ENCODE measurements at places on chromosomes 7 and 10.

DNA sequence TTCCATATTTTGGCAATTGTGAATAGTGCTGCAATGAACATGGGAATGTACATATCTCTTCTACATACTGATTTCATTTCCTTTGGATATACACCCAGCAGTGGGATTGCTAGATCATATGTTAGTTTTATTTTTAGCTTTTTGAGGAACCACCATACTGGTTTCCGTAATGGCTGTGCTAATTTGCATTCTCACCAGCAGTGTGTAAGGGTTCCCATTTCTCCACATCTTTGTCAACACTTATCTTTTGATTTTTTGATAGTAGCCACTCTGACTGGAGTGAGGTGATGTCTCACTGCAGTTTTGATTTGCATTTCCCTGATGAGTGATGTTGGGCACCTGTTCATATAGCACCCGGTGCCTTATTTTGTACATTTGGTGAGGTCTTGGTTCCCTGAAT, 519.6 kb downstream of the REEP3 start:
- no peak for DNase-seq

- no peak for DNase-seq
These were observed 13.7 kb downstream of the RAB19 start for GRCh38 chr7:140417456-140418155.

- DNase-seq, result no peak
These were observed at the start of gene ADAM8 for GRCh38 chr10:133276435-133277201. Gene ADAM8, minus strand, starts transcription at chr10:133276868. Its CDS starts 51 bp downstream, at chr10:133276817.

GRCh38 chr7:36766451-36766850, 42.2 kb upstream of the AOAH start:
- no peak for DNase-seq

DNA sequence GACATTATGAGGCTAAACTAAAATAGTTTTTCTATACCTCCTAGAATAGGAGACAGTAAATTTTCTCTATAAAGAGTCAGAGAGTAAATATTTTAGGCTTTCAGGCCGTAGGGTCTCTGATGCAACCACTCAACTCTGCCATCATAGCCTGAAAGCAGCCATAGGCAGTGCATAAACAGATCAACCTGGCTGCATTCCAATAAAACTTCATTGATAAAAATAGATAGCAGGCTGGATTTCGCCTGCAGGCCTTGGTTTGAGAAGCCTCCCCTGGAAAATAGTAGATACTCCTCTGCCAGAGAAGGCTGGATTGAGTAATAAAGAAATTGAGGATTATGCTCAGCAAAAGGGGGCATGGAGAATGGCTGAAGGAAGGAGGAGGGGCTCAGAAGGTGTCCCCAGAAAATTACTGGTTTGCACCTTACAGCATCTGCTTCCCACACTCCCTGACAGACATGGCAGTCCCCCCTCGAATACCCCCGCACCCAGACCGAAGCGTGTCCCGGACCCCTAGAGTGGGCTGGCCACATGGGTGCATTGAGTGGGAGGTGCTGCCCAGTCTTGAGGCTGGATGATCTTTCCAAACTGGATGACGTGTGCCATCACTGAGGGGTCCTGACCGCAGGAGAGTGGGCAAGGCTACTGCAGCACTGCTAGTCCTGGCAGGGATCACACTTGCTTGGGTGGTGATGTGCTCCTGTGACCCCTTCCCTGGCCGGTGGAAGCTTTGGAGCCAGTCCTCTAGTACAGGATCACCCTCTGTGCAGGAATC, 126.6 kb downstream of the PTPN20 start:
- no peak for DNase-seq

DNA sequence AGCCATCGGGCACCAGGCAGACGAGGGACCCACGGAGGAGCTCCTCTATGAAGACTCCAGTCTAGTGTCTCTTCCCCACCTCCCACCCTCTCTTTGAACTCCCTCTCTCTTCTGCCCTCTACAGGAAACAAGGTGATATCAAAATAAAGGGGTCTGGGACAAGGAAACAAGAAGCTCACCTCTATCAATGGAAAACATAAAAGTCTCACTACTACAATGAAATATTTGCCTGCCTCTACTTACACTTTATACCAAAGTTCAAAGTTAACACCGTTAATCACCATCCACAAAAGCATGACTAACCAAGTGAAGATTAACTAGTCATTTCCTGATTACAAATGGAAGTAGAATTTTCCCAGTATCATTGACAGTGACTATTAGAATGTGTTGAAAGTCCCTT, 82.2 kb downstream of the PARD3 start:
- DNase-seq, result no peak

GRCh38 chr10:30241422-30242110, 107.5 kb downstream of the MTPAP start:
- no peak for DNase-seq

GRCh38 chr7:155961241-155962190, 149.3 kb upstream of the SHH start:
- DNase-seq, result no peak

GRCh38 chr10:78148216-78148960, 114.7 kb downstream of the RPS24 start:
- DNase-seq, result no peak

DNA sequence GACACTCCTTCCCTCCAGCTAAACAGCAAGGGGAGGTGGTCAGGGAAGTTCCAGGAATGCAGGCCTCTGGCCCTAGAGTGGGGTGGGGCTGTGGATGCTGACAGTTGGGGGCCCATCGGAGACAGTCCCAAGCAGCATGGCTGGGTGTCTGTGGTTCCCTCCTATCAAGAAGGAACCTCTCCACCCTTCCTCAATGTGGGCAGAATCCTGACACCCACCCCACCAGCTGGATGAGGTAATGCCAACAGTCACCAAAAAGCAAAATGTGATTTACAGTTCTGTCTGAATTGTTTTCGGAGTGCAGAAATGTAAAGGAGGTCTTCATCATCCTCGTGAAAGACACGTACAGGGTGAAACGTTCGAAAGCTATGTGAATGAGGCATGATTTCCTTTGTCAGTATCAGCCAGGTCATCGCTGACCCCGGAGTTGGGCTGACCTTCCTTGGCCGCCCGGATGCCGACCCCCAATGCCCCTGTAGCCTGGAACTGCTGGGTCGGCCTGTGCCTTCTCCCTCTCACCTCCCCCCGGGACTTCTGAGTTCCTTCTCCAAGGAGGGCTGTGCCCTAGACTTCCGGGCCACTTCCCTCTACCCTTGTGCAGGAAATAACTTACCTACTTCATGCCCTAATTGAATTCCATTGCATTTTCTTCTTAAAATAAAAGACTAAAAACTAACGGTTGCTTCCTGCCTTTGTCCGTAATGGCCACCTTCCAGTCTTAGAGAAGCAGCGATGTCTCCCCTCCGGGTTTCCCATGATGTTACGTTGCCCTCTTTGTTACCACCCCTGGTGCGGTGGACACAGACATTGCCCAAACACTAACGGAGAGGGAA, 24.5 kb downstream of the FOXK1 start:
- no peak for DNase-seq

DNA sequence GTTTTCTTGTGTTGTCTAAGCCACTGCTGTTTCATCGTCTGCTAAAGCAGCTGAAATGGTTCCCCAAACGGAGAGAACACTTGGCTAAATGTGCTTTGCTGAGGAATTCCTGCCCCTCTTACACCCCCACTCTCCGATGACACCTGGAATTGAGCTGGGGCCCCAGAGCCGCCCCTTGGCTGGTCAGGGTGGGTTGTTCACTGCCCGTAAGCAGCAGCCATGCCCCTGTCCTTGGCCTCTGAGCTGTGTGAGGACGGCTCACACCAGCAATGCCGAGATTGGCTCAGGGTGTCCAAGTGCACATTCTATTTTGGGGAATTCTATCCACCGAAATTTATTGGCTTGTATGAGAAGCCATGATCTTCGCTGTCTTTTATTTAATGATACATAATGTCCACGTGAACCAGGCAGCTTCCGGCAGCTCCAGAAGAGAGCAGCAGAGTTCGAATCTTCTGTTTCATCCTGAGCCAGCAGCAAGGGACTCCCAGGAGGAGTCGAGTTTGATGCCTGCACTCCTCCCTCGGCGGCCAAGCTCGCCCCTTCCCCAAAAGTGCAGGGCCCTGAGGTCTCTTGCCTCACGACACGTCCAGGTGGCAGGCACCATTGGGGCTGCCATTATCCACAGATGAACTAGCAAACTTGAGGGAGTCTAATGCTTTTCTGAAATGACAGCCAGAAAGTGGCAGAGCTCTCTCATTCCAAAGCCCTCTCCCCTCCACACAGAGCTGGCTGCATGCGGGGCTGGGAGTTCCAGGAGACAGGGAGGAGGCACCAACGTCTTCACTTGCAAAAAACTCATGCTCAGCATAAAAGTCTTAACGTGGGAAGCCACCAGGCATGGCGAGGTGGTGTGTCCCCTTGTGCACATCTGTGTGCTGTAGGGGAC, 114.0 kb downstream of the WDR37 start:
- no peak for DNase-seq

GRCh38 chr7:31432176-31432575, 81.7 kb upstream of the ITPRID1 start:
- DNase-seq, result no peak

DNA sequence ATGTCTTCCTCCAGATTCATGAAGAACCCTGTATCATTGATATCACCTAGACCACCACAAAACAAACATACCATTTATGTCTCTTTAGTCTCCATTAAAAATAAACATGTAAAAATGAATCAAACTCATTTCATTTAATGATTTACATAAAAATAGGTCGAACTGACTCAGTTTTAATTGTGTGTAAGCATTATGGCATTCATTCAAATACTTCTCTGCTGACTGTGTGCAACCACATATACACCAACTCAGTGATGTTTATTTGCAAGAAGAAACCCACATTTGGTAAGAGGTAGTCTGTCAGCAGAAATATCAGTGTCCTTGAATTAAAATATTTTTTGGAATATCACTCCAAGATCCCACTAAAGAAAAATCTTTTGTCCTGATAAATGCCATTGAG, 30.5 kb downstream of the ABCB1 start:
- DNase-seq, result no peak

- peak; percentile 59 for DNase-seq
These were observed 1.2 kb downstream of the PLEKHA1 start for GRCh38 chr10:122375679-122376160.

- no peak for DNase-seq
These were observed 669.2 kb downstream of the TNS3 start for GRCh38 chr7:46912692-46913091.

DNA sequence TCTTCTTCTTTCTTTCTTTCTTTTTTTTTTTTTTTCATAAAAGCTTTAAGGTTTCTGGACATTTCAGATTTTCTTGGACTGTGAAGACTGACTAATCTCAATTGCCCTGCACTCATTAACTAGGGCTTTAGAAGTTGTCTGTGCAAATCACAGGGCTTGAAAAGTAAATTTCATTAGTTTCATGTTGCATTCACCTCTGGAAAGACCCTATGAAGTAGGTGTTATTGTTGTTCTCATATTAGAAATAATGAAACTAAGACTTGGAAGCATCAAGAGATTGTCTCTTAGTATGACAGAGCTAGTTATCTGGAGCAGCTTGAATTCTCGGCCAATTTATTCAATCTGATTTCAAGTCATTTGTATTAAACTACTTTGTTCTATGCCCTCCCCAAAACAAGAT, 28.2 kb upstream of the SEMA3D start:
- no peak for DNase-seq

DNA sequence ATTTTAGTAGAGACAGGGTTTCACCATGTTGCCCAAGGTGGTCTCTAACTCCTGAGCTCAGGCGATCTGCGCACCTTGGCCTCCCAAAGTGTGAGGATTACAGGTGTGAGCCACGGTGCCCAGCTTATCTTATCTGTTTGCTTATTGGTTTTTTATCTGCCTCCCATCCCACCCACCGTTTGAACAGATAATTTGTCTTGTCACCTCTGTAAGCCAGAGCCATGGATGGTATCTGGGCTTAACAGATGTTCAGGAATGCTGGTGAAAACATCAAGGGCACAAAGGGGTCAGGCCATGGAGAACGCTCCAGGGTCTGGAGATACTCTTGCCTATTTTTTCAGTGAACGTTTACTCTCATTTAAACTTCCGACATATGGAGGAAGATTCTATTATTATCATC, 12.0 kb upstream of the NDST2 start:
- no peak for DNase-seq

GRCh38 chr7:6529643-6530042, 21.6 kb downstream of the GRID2IP start:
- DNase-seq, result no peak

- DNase-seq, result peak; percentile 58
These were observed 29.2 kb downstream of the FAM3C start for GRCh38 chr7:121366852-121367431.

DNA sequence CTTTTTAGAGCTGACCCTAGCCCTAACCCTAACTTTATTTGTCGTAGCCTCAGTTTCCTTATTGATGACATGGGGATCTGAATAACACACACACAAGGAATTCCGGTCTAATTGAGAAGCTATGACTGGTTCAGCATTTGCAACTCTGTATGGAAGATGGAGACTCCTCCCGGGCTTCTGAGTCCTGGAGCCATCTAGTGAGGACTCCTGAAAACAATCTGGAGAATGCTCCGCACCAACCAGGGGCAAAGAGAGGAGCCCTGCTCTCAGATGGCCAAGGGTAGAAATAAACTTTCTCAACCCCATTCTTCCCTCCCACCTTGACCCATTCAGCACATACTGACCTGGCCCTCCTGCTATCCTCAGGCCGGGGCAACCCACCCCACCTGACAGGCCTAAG, 26.4 kb downstream of the MBL2 start:
- DNase-seq, result no peak

DNA sequence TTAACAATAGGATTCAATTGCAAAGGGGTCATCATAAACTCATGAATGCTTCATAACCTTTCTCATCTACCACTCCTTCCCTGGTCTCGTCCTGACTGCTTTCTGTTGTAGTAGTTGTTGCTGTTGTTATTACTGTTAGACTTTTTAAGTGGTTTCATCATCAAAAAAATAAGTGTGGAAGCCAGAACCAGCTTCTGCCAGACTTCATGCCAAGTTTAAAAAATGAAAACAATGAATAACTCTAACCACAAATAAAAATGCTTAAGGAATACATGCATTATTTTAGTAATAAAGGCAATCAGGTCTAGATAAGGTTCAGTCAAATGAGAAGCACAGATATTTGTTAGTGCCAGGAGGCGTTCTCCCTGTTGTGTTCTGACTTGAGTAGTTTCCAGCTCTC, 85.4 kb downstream of the PCLO start:
- no peak for DNase-seq

- no peak for DNase-seq
These were observed 317.6 kb upstream of the PLXDC2 start for GRCh38 chr10:19498393-19499290.

DNA sequence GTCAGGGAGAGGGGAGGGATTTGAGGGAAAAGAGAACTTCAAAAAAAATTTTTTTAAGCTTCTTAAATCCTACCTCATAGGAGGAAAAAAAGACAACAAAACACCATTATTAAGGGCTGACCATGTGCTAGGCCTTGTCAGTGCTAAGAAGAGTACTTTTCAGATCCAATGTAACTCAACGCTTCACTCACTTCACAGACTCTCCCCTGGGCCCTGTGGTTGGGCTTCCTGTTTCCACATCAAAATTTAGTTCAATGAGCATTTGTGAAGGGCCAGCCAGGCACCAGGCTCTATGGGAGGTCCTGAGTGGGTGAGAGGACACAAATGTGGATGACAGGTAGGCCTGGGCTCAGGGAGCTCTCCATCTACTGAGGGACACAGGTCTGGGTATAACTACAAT, 249.8 kb downstream of the PTEN start:
- DNase-seq, result no peak

GRCh38 chr7:112362053-112362650, 88.1 kb upstream of the IFRD1 start:
- DNase-seq, result no peak
